ENCODE measurements at places on chromosomes 1 and 21. TPM values are rescaled to one million over a fixed set of nuclear protein-coding genes. Genes with fewer than 3 reads are reported as not detected.

DNA sequence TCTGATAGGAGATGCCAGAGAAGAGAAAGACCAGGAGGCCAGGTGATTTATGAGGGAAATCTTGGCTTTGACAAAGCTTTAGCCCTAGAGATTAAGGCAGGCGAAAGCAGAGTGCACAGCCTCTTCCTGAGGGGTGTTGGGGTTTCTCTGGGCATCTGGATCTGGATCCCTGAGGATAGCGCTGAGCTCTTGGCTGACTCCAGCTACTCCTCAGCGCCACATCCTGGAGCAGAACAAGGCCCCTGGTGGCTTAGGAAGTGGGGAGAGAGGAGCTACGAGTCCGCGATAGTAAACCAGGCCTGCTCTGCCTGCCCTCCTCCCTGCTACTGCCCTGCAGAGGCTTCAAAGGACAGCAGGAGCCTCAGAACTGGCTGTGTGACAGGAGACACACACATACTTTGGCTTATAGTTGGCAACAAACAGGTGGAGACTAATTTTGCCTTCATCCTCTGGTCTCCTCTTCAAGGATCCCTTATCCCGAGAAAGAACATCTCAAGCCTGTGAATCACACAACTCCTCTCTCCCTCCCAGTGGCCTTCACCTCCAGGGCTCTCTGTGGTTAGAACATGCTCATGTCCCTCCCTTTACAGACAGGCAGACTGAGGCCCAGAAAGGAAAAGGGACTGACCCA is 66.9 kb downstream of the TRABD2B start:
- H3K4me3 ChIP-seq = no peak overlapping the region
- no peak for DNase-seq
- no peaks in the 10 kb centered on the region for H3K36me3 ChIP-seq
- H3K4me1 ChIP-seq = peaks cover 12% of the 10 kb centered on the region
- no peak overlapping the region for H3K27ac ChIP-seq

GRCh38 chr1:160607672-160608032 is 28.4 kb upstream of the CD84 start:
- no peaks in the 10 kb centered on the region for H3K36me3 ChIP-seq
- DNase-seq = no peak
- no peaks in the 10 kb centered on the region for H3K27me3 ChIP-seq

DNA sequence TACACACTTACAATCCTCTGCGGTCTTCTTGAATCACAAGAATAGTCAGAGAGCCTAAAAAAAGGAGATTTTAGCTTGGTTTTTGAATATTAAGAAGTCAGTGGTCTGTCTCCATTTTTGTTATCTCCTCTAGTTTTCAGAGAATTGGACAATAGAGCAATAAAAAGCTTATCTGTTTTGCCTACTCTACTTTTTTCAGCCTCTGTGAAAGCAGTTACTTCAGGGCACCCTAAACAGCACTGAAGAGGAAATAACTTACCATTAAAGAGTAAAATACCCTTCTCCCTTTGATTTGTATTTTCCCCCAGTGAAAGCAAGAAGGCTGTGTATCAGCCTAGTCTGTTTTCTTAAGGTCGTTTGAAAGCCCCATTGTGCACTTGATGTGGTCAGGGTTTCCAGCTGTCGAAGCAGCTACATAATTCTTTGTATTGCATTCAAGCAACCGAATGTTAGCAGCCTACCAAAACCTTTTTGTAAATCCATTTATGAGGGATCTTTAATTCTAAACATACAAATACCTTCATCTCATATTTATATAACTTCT is 1.0 kb downstream of the NTMT2 start:
- H3K4me3 ChIP-seq = no peak overlapping the region
- no peaks in the 10 kb centered on the region for H3K36me3 ChIP-seq
- no peak overlapping the region for H3K27ac ChIP-seq
- DNase-seq = no peak
- H3K4me1 ChIP-seq = no peaks in the 10 kb centered on the region
- H3K27me3 ChIP-seq = no peaks in the 10 kb centered on the region

- H3K36me3 ChIP-seq = no peaks in the 10 kb centered on the region
- no peak overlapping the region for H3K27ac ChIP-seq
- no peaks in the 10 kb centered on the region for H3K27me3 ChIP-seq
- DNase-seq = no peak
Measured at GRCh38 chr1:87284456-87285240, 44.0 kb upstream of the LMO4 start.

DNA sequence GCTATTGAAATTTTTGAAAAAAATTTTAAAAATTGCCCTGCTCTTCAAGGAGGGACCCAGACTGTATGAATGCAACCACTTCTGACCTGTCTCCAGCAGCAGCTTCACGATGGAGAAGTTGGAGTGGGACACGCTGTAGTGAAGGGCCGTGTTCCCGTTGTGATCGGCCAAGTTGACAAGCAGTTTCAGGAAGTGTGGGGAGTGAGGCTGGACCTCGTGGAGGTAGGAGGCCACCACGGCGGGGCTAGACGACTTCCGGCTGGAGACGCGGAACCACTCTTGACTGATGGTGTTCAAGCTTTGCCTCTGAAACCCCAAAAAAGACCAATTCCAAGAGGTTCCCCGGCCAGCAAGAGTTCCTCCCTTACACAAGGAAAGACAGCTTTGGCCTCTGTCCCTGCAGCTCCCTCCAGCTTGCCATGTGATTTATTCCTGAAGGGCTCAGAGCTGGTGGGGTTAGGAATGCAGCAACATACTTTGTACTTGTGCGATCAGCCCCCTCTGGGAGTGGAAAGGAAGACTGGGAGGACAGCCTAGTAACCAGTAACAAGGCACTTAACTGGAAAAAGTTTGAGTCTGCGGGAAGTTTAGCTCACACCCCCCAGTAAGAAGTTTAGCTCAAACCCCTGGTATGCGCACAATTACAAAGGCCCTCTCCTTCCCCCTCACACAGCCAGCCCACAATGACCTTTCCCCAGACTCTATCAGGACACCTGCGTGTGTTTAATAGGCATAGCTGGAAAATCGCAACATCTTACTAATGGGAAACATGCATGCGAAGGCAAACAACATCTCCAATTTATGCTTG is 56.0 kb downstream of the KANK4 start:
- H3K27ac ChIP-seq = no peak overlapping the region
- H3K36me3 ChIP-seq = no peaks in the 10 kb centered on the region
- no peak overlapping the region for H3K4me3 ChIP-seq
- no peak for DNase-seq

TCHHL1 gene
- not detected for polyA plus RNA-seq

DNA sequence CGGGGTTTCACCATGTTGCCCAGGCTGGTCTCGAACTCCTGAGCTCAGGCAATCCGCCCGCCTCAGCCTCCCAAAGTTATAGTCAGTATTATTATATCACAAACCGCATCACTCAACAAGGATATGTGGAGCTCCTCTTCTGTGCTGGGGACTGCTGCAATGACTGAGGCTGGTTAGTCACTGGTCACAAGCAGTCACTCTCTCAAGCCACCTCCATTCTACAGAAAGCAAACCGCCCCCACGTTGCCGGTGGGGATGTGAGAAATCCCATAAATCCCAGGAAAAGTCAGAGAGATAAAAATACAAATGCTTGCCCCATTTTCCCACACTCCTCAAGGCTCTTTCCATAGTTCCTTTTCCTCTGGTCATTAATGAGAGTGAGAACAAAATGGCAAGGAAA is 155.7 kb downstream of the ADSS2 start:
- H3K27ac ChIP-seq = no peak overlapping the region
- H3K36me3 ChIP-seq = no peaks in the 10 kb centered on the region
- no peaks in the 10 kb centered on the region for H3K27me3 ChIP-seq
- H3K4me3 ChIP-seq = no peak overlapping the region

OR6K3 gene
- polyA plus RNA-seq = not detected

DNA sequence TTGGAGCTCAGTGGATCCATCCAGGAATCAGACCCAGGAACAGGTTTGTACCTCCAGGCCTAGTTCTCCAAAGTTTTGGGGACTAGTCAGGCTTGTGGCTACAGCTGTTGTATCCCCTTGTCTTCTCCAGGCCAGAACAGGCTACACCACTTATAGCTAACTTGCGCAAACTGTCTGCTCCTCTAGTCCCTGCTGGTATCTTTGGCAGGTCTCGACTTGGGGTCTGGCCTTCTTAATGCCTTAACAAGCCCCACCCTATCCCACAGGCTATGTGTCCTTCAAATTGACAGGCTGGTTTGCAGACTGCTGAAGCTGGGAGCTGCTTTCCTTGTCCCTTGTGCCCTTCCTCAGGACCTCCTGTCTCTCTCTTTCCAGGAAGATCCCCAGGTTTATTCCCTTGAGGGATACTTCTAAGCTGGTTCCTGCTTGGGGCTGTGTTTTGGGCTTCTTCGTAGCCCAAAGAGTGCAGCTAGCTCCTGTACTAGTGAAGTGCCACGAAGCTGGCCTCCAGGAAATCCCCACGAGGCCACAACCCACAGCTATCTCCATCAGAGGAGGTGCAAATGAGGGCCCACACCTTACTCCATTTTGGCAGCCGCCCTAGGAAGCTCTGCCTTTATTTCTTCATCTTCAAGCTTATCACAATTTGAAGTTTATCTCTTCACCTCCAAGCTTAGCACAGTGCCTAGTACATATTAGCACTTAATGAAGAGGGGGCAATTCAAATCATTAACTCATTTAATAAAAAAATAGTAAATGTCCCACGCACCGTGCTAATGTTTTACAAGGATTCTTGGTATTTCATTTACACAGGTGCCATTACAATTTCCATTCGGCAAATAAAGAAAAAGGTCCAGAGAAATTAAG is 683 bp upstream of the DMAP1 start:
- H3K27ac ChIP-seq = peak overlapping the region; percentile 76
- no peaks in the 10 kb centered on the region for H3K27me3 ChIP-seq
- DNase-seq = no peak
- H3K4me3 ChIP-seq = peak overlapping the region; percentile 92

DNA sequence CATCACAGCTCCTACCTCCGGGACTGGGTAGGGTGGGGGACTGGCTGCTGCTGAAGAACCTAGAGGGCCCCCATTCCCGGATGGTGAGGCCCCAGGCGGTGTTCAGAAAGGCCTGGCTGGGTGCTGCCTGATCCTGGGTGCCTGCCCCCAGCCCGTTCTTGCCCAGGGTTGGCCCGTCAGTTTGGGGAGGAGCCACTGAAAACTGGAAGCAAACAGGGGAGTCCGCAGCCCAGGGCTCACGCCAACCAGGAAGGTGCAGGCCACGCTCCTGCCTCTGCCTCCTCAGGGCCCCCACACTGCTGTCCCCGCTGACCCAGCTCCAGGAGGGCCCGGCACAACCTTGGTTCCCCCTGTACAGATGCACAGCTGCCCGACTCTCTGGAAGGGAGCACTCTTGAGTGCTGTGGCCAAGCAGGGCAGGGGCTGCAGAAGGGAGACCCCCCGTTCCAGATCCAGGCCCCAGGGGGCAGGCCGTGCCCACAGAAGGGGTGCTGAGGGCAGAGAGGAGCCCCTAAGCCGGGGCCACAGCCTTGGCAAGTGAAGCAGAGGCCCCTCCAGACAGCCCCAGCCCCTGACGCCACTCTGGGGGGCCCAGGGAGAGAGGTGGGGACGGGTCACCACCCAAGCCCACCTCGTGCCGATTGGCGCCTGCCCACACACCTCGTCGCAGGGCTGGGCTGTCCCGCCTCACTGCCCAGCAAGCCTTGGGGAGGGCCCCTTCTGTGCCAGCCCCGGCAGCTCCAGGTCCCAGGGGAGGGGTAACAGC is 5.5 kb downstream of the C1QTNF12 start:
- H3K4me1 ChIP-seq = peaks cover 13% of the 10 kb centered on the region
- no peak for DNase-seq
- peaks cover 33% of the 10 kb centered on the region for H3K27me3 ChIP-seq
- no peaks in the 10 kb centered on the region for H3K36me3 ChIP-seq
- no peak overlapping the region for H3K4me3 ChIP-seq
- no peak overlapping the region for H3K27ac ChIP-seq

KRTAP21-2 gene
- not detected for polyA plus RNA-seq

- no peaks in the 10 kb centered on the region for H3K27me3 ChIP-seq
- no peak for DNase-seq
- H3K27ac ChIP-seq = no peak overlapping the region
- H3K4me3 ChIP-seq = no peak overlapping the region
- peaks cover 11% of the 10 kb centered on the region for H3K4me1 ChIP-seq
Measured at GRCh38 chr1:68162761-68163160, 69.6 kb downstream of the WLS start.

- H3K36me3 ChIP-seq = no peaks in the 10 kb centered on the region
- H3K27me3 ChIP-seq = no peaks in the 10 kb centered on the region
- no peaks in the 10 kb centered on the region for H3K4me1 ChIP-seq
- H3K4me3 ChIP-seq = no peak overlapping the region
- no peak overlapping the region for H3K27ac ChIP-seq
- DNase-seq = no peak
Measured at GRCh38 chr1:223531742-223532341, 133.7 kb downstream of the CAPN8 start.

CDKN2C gene
- 10.9 TPM for polyA plus RNA-seq

AMY1B gene
- polyA plus RNA-seq = not detected

AADACL3 gene
- not detected for polyA plus RNA-seq

DNA sequence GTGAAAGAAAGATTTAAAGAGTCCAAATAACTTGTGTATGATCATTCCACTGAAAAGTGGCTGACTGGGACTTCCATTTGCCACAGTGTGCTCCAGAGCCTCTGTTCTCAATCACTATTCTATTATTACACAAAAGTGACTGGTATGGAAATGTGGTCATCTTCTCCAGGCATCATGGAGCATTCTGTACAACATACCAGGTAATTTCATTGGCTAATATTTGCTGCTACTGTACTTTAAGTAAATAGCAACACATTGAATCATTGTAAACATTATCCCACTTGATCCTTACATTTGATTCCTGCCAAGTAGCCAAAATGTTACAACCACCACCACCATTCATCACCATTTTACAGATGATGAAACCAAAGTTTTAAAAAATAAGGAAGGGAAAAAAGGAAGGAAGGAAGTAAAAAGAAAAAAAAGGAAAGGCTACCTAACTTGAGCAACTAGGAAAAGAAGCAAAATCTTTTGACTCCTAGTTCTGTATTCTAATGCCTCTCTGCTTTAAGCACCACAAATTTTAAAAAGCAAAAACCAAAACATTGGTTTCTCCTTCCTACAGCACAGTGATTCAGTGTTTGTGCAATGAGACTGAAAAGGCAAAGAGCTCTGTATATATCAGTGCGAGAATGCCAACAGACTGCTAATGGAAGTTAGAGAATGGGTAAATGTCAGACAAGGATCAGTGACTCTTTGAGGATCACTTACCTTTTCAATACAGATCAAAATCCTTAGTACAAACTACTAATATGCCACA is 361.4 kb upstream of the PTBP2 start:
- H3K27me3 ChIP-seq = no peaks in the 10 kb centered on the region
- no peaks in the 10 kb centered on the region for H3K36me3 ChIP-seq

PTGS2 gene
- polyA plus RNA-seq = 0.60 TPM

- H3K36me3 ChIP-seq = peaks cover 13% of the 10 kb centered on the region
- H3K4me1 ChIP-seq = no peaks in the 10 kb centered on the region
- H3K27me3 ChIP-seq = no peaks in the 10 kb centered on the region
- DNase-seq = no peak
- peak overlapping the region; percentile 51 for H3K4me3 ChIP-seq
Measured at GRCh38 chr21:37219761-37220432, 47.2 kb downstream of the VPS26C start.

KIAA1614 gene
- polyA plus RNA-seq = 1.8 TPM

All from sigmoid colon (tissue), 7 donors.